CD4-positive, alpha-beta T cell treated with Interleukin-10 for 1 hour (primary cell): ENCODE measurements at places on chromosomes 3 and 15.

- DNase-seq: no peak
Measured at GRCh38 chr15:67178569-67179210, 75.8 kb downstream of the AAGAB start.

- no peak for DNase-seq
Measured at GRCh38 chr15:101445562-101446517, 43.7 kb downstream of the PCSK6 start.

- no peak for DNase-seq
Measured at GRCh38 chr3:27431116-27431515, 53.1 kb downstream of the SLC4A7 start.

DNA sequence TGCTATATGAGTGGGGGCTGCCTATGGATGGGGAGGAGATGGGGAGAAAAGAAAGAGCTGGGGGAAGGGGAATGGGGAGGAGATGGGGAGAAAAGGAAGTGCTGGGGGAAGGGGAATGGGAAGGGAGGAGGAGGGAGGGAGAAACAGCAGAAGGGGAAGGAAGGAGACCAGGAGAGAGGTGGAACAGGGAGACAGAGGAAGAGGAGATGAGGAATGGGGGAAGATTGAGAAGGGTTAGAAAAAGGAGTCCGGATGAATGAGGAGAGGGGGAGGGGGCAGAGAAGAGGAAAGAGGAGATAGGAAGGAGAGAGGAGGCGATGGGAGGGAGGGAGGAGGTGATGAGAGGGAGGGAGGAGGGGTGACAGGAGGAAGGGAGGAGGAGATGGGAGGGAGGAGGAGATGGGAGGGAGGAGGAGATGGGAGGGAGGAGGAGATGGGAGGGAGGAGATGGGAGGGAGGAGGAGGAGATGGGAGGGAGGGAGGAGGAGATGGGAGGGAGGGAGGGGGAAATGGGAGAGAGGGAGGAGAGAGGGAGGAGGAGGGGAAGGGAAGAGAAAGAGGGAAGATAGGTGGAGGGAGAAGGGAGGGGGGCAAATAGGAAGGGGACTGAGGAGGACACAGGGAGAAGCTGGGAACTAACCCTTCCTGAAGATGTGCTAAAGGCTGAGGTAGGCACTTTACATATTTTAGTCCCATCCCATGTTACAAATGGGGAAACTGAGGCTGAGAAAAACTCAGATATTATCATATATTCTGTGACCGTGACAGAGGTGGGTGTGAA lies 6.6 kb upstream of the BCL2L10 start:
- DNase-seq: no peak

DNA sequence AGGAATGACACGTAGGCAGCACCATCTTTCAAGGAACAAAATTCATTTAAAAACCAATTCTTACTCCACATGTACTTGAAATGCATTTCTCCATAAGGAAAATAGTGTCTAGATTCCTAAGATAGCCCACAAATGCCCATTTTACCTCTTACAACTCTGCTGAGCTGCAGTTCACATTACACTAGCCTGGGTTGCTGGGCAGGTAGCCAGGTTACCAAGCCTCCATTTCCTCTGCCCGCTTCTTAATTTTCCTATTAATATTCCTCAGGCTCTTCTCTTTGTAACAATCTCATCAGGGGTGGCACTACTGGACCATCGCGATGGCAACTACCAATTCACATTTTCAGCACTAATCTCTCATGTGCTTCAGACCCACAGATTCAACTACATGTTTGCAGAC lies 10.8 kb downstream of the ATP13A3 start:
- no peak for DNase-seq

- no peak for DNase-seq
Measured at GRCh38 chr3:71831599-71831998, 46.7 kb upstream of the PROK2 start.

DNA sequence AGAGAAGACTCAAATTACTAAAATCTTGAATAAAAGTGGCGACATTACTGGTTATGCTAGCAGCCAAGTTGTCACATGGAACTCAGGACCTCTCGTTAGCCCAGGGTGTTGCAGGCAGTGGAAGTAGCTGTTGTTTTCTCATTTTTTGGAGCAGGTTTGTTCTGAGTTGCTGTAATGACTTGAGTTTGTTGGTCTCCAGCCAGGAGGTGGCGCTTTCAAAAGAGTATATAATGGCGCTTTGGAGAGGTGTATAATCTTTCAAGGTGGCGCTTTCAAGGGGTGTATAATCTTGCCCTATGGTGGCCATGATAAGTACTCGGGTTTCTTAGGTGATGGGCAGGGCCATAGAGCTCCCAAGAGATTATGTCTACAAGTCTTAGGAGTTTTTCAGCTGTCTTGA lies 632.7 kb downstream of the NTRK3 start:
- DNase-seq: peak; percentile 4

- DNase-seq: no peak
Measured at GRCh38 chr3:30321065-30321464, 285.3 kb upstream of the TGFBR2 start.

GRCh38 chr3:179192542-179192941 lies 44.4 kb downstream of the PIK3CA start:
- DNase-seq: no peak

DNA sequence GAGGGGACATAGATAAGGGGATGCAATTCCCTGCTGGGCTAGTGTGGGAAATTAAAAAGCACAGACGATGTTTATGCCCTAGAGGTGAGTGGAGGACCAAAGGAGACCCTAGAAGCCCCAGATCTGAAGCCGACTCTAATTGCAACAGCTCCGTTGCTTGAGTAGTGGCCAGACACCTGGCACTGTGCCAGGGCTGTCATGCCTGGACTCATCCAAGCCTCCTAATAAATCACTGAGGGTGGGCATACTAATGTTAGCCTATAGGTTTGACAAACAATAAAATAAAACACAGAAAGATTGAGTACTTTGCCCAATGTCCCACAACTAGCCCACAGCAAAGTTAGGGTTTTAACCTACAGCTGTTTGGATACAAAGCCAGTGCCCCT lies 25.4 kb upstream of the MRPS22 start:
- DNase-seq: no peak

DNA sequence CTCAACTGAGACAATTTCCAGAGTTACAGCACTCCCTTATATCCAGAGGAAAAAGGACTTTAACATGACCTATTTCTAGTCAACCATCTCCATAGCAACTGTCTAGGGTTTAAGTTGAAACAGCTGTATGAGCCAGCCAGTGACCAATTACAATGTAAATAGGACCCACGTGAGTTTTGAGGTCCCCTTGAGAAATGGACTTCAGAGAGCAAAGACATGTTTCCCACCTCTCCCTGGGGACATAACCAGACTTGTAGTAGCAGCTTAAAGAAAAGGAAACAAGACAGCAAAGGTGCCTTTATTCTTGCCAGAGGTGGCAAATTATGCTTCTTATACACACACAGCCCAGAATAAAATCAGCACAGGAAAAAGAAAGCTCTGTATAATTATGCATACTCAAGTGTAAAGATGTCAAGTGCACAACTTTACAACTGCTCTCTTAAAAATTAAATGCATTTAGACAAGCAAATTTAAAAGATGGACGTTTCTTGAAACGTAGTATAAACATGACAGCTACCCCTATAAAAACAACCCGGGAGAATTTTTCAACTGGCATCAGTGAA lies 40.2 kb downstream of the SUMF1 start:
- no peak for DNase-seq

DNA sequence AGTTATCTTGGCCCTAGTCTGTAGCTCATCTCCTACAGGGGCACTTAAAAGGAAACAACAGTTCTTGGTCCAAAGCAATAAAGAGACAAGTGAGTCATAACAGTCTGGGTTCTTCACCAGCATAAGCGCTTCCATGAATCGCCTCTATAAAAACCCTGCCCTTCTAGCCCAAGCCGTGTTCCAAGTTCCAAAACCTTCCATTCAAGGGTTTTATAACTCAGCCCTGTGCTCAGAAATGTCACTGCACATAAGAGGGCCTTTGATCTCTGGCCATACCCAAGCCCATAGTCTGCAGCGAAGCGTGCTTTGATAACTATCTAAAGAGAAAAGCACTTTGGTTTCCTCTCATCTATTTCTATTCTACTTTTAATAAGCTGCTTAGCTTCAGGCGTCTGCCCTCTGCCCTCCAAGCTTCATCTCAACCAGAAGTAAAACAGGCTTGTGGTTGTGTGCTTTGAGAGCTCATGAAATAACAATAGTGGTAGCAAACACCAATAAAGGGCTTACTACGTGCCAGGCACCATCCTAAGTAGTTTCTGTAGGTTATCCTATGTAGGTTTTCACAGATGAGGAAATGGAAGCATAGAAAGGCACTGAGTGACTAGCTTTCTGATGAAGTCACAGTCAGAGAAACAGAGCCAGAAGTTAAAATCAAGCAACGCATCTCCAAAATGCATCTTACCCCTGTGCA lies 64.0 kb upstream of the AKAP13 start:
- DNase-seq: peak; percentile 39

- no peak for DNase-seq
Measured at GRCh38 chr15:27660676-27661075, 438.4 kb downstream of the OCA2 start.

- DNase-seq: no peak
Measured at GRCh38 chr15:40829115-40829514, 607 bp upstream of the PPP1R14D start.

DNA sequence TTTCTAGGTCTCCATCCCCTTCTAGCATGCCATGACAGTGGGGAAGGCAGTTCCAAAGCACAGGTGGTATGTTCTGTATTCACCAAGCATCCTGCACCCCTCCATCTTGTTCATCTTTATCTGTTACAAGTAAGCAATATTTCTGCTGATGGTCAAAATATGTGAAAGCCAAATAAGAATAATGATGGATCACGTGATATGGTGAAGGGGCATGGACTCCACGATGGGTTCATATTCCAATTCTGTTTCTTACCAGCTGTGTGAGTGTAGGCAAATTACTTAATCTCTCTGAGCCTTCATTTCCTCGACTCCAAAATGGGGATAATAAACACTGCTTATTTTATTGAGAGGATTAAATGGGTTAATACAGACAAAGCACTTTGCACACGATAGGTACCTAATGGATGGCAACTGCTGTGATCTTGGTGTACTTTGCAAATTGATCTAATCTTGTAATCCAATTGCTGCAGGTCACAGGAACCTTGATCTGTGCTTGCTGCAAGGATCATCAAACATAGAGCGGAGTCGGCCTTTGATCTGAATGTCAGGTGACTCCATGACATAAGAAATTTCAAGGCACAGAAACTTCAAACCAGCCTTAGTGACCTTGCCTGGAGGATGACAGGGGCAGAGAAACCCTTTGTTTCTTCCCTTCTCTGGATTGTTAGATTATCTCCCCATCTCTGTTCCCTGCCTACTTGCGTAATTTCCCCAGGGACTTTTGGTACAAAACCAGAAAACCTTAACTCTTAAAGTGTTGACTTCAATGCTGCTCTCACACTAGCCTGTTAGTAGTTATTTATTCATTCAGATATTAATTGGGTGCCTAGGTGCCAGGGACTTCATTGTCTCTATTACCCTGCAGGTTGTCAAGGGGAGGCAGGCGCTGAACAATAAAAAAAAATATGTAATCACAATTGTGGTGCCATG lies 25.8 kb downstream of the SIAH2 start:
- DNase-seq: no peak

- no peak for DNase-seq
Measured at GRCh38 chr3:114850898-114851297, 296.2 kb downstream of the ZBTB20 start.

DNA sequence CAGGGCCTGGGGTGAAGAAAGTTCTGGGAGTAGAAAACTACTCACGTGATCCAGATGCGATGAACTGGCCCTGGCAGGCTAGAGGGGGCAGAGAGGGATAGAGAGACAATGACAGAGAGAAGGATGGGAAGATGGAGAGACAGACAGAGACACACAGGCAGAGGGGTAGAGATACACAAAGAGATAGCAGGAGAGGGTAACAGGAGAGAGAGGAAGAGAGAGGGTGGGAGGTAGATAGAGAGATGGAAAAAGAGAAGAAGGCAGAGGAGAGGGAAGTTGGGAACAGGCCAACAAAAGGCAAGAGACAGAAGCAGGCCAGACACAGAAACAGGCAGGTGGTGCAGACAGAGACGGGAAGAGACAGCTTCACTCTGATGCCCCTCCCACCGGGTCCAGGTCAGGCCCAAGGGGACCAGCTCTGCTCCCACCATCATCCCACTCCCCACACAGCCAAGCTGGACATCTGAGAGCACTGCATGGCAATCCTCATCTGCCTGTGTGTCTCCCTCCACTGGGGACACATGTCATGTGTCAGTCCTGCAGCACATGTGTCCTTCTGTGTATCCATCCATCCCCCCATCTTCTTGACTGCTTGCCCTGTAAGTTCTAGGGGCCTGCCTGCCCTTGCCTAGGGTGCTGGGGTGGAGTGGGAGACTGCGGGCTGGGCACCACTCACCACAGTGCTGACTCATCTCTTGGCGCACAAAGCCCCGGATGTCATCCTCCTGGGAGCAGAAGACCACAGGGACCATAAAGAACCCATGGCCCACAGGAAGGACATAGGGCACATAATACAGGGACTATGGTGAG lies 2.2 kb upstream of the UCN2 start:
- DNase-seq: no peak

GRCh38 chr3:115292131-115292530 lies 145.0 kb upstream of the ZBTB20 start:
- DNase-seq: no peak

- DNase-seq: peak; percentile 37
Measured at GRCh38 chr3:172562871-172563865, 39.9 kb upstream of the TNFSF10 start.
